Cardiac muscle cell (in vitro differentiated cells and primary cell): ENCODE measurements at places on chromosomes 2 and 18. TPM values are rescaled to one million over a fixed set of nuclear protein-coding genes. Genes with fewer than 3 reads are reported as not detected.

- DNase-seq: no peak
- H3K27me3 ChIP-seq: no peaks in the 10 kb centered on the region
- no peak overlapping the region for H3K4me3 ChIP-seq
- no peak overlapping the region for H3K27ac ChIP-seq
These were observed 441.8 kb downstream of the CDH2 start for GRCh38 chr18:27735117-27735516.

The MAL gene
- 0.49 TPM in 1 of 2 replicates, not detected in the other for total RNA-seq

The SKA1 gene
- total RNA-seq: 3.0 and 8.5 TPM in 2 replicates

- H3K4me1 ChIP-seq: no peaks in the 10 kb centered on the region
- H3K27me3 ChIP-seq: no peaks in the 10 kb centered on the region
- no peak overlapping the region for H3K27ac ChIP-seq
- no peaks in the 10 kb centered on the region for H3K36me3 ChIP-seq
- H3K4me3 ChIP-seq: no peak overlapping the region
These were observed 80.6 kb upstream of the LRRTM4 start for GRCh38 chr2:77602771-77603170.

DNA sequence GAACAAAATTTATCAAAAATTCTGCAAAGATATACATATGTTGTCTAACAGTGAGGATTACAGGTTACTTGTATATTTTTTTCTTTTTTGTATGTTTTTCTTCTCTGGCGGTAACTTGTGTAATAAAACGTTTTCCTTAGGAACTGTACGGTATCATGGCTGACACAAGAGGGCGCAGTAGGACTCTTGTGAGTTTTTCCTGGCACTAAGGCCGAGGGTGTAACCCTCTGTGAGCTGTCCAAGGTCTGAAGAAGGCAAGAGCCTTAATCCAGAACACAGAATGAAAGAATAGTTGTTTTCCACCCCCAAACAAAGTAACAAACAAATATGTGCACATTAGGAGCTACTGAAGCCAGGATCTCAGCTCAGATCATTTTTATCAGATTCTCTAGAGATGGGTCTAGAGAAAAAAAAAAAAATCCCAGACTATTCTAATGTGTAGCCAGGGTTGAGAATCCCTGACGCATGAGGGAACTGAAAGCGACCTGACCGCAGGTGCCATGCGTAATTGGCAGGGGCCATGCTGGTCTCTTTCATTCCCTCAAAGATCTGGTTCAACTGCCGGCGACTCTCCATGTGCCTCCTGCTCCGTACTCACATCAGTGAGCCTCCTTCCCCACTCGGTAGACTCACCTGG lies 27.0 kb downstream of the TMEM200C start:
- no peak overlapping the region for H3K27ac ChIP-seq
- no peak overlapping the region for H3K4me3 ChIP-seq
- H3K36me3 ChIP-seq: no peaks in the 10 kb centered on the region
- H3K27me3 ChIP-seq: no peaks in the 10 kb centered on the region
- no peaks in the 10 kb centered on the region for H3K4me1 ChIP-seq

The CYP26B1 gene
- total RNA-seq: 3.1 and 3.6 TPM in 2 replicates
